ENCODE measurements at places on chromosomes 5 and 9.

DNA sequence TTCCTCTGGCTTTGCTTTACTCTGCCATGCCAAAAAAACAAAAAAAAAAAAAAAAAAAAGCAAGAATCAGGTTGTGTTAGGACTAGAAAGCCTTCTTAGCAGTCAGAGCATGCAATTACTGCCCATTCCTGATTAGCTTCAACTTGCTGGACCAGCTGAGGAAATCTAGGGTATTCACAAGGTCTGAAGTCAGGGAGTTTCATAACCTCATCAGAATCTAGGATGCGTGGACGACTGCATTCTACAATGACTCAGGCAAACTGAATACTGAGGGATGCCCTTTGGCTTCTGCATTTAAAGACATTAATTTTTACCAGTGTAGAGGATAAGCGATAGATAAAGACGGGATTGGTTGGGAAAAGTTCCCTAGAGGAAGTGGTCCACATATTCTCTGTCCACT lies 39.2 kb upstream of the SHOC1 start:
- H3K4me1 ChIP-seq = no peaks in the 10 kb centered on the region
- H3K27ac ChIP-seq = no peak overlapping the region
- no peaks in the 10 kb centered on the region for H3K27me3 ChIP-seq
- peak; percentile 85 for DNase-seq

DNA sequence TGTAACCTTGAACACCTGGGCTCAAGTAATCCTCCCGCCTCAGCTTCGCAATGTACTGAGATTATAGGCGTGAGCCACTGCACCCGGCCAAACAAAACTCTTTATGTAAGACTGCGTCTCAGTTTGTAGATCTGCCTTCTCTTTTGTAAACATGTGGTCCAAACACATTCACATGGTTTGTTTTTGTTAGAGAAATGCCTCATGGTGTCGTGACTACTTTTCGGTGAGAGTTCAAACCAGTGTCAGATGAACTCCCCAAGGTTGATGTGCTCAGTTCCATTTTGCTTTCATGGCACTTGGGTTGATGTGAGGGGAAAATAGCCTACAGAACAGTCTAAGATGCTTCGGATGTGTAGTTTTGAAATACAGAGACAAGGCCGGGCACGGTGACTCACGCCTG lies 231.6 kb downstream of the GOLPH3 start:
- no peak overlapping the region for H3K4me3 ChIP-seq
- peaks cover 10% of the 10 kb centered on the region for H3K4me1 ChIP-seq
- H3K27ac ChIP-seq = no peak overlapping the region
- no peak for DNase-seq

- no peaks in the 10 kb centered on the region for H3K27me3 ChIP-seq
- no peak overlapping the region for H3K4me3 ChIP-seq
- H3K4me1 ChIP-seq = peaks cover 13% of the 10 kb centered on the region
- peak; percentile 42 for DNase-seq
- H3K36me3 ChIP-seq = peaks cover 32% of the 10 kb centered on the region
Observed at GRCh38 chr5:6719896-6720560, 6.8 kb downstream of the TENT4A start.

DNA sequence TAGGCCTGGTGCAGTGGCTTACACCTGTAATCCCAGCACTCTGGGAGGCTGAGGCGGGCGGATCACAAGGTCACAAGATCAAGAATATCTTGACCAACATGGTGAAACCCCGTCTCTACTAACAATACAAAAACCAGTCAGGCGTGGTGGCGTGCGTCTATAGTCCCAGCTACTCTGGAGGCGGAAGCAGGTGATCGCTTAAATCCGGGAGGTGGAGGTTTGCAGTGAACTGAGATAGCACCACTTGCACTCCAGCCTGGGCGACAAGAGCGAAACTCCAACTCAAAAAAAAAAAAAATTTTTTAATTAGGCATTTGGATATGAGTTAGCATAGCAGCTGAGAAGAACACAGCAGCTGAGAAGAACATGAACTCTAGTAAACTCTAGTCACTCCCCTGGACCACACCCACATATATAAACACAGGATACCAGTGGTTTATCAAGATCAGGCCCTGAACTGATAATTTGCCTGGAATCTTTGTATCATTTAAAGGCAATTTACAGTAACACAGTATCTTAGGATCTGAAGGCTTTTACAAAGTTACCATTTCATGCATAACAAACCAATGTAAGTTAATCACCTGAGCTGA lies 4.6 kb upstream of the UGCG start:
- no peaks in the 10 kb centered on the region for H3K36me3 ChIP-seq
- peak; percentile 92 for DNase-seq
- H3K27ac ChIP-seq = no peak overlapping the region
- H3K27me3 ChIP-seq = no peaks in the 10 kb centered on the region
- H3K4me1 ChIP-seq = no peaks in the 10 kb centered on the region
- no peak overlapping the region for H3K4me3 ChIP-seq

GRCh38 chr5:133334796-133335639 lies 277.3 kb downstream of the FSTL4 start:
- DNase-seq = no peak
- no peaks in the 10 kb centered on the region for H3K36me3 ChIP-seq
- no peaks in the 10 kb centered on the region for H3K27me3 ChIP-seq
- H3K4me1 ChIP-seq = no peaks in the 10 kb centered on the region
- no peak overlapping the region for H3K27ac ChIP-seq

DNA sequence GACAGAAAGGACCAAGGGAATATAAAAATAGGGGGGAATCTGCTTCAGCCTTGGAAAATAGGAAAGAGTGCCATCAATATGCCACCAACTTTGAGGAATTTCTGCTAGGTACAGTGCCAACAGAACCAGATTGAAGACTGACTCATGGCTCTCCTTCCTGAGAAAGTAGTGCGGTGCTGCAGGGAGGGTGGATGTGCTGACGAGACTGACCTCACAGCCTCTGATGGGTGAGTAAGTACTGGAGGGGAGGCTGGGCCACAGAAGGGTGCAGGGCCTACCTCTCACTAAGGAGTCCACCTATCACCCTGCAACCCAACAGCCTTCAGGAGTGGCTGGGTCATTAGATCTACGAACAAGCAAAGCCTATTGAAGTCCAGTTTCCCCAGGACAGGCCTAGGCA lies 187.6 kb downstream of the GABBR2 start:
- no peak for DNase-seq
- H3K4me3 ChIP-seq = no peak overlapping the region
- H3K4me1 ChIP-seq = no peaks in the 10 kb centered on the region
- H3K27ac ChIP-seq = no peak overlapping the region
- H3K27me3 ChIP-seq = no peaks in the 10 kb centered on the region
- H3K36me3 ChIP-seq = no peaks in the 10 kb centered on the region

- H3K4me1 ChIP-seq = peaks cover 6% of the 10 kb centered on the region
- peak overlapping the region; percentile 94 for H3K4me3 ChIP-seq
- H3K27me3 ChIP-seq = no peaks in the 10 kb centered on the region
- no peak for DNase-seq
Observed at GRCh38 chr5:175479125-175479881, 943 bp downstream of the SFXN1 start.

DNA sequence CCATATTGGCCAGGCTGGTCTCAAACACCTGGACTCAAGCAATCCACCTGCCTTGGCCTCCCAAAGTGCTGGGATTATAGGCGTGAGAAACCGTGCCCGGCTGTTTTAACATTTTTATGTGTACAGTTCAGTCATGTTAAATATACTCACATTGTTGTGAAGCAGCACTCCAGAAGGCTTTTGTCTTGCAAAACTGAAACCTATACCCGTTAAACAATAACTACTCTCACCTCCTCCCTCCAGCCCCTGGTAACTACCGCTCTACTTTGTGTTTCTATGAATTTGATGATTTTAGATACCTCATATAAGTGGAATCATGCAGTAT lies 23.1 kb upstream of the SHB start:
- H3K27ac ChIP-seq = no peak overlapping the region
- H3K36me3 ChIP-seq = no peaks in the 10 kb centered on the region
- H3K27me3 ChIP-seq = no peaks in the 10 kb centered on the region

DNA sequence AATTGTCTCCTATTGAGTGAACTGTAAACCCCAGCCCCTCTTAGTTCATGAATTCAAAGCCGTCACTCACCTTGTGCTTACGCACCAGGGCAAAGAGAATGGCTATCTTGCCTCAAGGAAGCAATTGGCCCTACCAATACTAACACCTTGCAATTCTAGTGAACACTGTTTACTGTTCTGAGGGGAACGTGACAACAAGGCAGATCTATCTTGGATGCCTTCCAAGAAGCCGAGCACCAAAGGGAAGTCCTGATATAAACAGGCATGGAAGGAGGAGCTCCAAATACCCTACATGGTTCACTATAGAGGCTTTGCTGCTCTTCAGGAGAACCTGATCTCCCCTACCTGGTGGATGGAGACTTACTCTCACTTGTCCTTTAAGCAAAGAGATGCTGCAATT lies 1.7 kb upstream of the PLPPR1 start:
- no peak overlapping the region for H3K4me3 ChIP-seq
- peaks cover 21% of the 10 kb centered on the region for H3K27me3 ChIP-seq
- H3K36me3 ChIP-seq = no peaks in the 10 kb centered on the region
- no peak for DNase-seq

- no peak for DNase-seq
- H3K4me3 ChIP-seq = no peak overlapping the region
- H3K27me3 ChIP-seq = no peaks in the 10 kb centered on the region
- H3K36me3 ChIP-seq = no peaks in the 10 kb centered on the region
- no peak overlapping the region for H3K27ac ChIP-seq
- no peaks in the 10 kb centered on the region for H3K4me1 ChIP-seq
Observed at GRCh38 chr9:15389173-15389572, 33.5 kb upstream of the SNAPC3 start.

DNA sequence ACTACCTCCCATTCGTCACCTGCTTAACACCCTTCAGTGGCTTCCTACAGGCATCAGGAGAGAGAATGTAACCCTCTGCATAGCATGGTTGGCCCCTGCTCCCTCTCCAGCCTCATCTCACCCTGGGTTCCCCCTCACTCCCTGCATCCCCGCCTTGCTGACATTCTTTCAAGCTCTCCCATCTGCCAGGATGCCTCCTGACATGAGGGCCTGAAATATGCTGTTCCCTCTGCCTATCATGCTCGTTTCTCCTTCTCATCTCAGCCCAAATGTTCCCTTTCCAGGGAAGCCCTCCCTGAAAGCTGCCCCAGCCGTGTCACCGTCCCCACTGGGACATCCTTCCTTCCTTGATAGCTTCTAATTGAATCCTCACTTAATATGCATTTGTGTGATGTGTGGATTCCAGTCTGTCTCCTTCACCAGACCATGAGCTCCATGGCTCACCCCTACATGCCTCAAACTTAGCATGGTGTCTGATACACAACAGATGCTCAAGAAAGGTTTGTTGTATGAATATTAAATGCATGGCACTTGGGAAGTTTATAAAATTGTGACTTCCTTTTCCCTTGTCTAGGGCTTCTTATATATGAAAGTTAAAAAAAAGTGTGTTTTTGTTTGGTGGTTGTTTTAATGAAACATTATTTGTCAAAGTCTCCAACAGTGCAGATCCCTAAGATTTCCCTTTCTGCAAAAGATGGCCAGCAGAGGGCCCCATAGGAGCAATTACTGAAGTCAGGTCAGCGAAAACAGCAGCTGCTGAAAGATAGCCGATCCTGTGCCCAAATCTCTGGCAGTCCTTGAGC lies 7.3 kb upstream of the C5orf58 start:
- H3K4me1 ChIP-seq = no peaks in the 10 kb centered on the region
- DNase-seq = peak; percentile 42
- no peak overlapping the region for H3K27ac ChIP-seq
- H3K27me3 ChIP-seq = no peaks in the 10 kb centered on the region

DNA sequence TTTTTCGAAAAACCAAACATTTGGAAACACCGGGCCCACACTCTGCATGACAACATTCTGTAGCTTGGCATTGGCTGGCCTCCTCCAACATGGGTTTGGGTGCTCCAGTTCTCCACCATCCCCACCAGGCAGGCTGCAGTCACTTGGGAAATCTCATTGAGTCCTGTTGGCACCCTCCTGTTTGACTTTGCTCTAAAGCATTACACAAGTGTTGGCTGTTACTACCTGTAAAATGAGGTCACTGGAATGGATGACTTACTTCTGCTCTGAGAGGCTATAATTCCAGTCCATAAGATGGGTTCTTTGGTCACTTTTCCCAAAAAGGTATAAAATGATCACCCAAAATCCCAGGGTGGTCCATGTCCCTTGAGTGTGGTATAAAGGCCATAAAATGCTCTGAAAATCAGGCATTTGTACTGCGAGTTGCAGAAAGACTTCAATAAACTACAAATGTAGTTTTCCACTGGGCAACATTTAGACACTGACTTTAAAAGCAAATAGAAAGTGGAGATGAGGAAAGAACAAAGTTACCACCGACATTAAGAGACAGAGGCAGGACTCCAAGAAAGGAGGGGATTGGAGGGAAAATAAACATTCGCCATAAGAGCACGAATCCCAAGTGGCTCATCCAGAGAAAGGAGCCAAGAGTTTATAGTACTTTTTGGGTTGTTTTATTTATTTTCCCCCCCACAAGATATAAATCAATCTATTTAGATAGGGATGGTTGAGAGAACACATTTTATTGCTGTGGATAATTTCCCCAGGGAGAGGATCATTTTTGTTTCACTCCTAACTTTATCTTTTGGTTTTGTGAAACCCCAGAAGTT lies 295.1 kb downstream of the TLE1 start:
- no peak for DNase-seq
- H3K4me1 ChIP-seq = peaks cover 15% of the 10 kb centered on the region
- H3K36me3 ChIP-seq = no peaks in the 10 kb centered on the region
- H3K27me3 ChIP-seq = no peaks in the 10 kb centered on the region

DNA sequence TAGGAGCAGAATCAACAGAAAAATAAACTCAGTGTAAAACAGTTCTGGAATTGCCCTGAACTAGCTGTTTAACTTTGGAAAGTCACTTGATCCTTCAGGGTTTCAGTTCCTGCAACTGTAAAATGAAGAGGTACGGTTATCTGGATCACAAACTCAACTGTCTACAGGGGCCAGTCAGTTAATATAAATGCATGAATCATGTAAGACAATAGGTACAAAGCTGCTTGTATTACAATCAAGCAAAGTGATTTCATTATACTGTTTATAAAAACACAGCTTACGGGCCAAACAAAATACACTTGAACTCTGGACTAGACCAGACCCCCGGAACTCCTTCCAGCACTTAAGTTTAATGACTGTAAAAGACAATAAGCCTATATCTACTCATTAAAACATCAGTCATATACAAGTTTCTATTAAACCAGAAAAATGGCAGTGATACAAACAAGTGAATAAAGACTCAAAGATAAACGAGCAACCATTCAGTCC lies 73.0 kb downstream of the MRPS27 start:
- peaks cover 2% of the 10 kb centered on the region for H3K36me3 ChIP-seq
- no peaks in the 10 kb centered on the region for H3K27me3 ChIP-seq
- no peak overlapping the region for H3K27ac ChIP-seq
- DNase-seq = no peak
- no peaks in the 10 kb centered on the region for H3K4me1 ChIP-seq
- no peak overlapping the region for H3K4me3 ChIP-seq

GRCh38 chr5:77663090-77663863 lies 24.8 kb upstream of the OTP start:
- no peak for DNase-seq
- no peaks in the 10 kb centered on the region for H3K36me3 ChIP-seq
- no peak overlapping the region for H3K4me3 ChIP-seq
- no peaks in the 10 kb centered on the region for H3K4me1 ChIP-seq

GRCh38 chr5:122997294-122997693 lies 39.2 kb downstream of the PPIC start:
- no peak for DNase-seq
- H3K27ac ChIP-seq = no peak overlapping the region
- H3K36me3 ChIP-seq = no peaks in the 10 kb centered on the region
- no peaks in the 10 kb centered on the region for H3K4me1 ChIP-seq
- H3K27me3 ChIP-seq = no peaks in the 10 kb centered on the region
- H3K4me3 ChIP-seq = no peak overlapping the region

All from trophoblast cell (in vitro differentiated cells and primary cell).